RWPE1 (cell line): ENCODE measurements at places on chromosomes 12 and 14.
A peak's percentile ranks its signal among the peaks of the same experiment; 100 is the strongest.

DNA sequence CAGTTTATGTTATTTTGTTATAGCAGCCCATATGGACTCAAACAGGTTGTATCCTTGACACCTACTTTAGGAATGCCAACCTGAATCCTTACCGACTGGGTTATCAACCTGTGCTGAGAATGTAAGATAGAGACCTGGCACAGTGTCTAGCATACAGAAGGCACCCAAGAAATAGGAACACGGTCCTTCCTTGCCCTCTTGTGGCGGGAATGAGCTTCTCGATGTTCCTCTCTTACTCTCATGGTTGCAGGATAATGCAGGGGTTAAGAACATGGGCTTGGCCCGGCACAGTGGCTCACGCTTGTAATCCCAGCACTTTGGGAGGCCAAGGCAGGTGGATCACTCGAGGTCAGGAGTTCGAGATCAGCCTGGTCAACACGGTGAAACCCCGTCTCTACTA, 6.5 kb downstream of the C12orf43 start:
- DNase-seq = peak; percentile 51

DNA sequence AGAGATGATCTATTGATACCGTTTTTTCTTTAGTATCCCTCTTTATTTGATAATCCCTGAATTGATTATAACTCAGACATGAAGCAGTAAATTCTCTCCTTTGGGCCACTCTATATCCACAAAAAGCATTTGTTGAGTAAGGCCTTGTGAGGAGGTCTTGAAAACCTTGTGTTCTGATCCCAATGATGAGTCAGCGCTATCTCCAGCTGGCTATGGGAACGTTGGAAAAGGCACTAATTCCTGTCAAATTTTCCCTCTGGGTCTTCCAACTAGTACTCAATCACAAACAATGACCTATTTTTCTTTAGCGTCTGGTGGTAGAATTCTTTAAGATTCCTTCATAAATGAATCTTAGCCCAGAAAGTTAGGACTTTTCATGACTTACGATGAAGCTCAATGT, 168.4 kb upstream of the LRIG3 start:
- no peak for DNase-seq

- no peak for DNase-seq
Measured at GRCh38 chr14:32939254-32940065, 781 bp downstream of the NPAS3 start.

GRCh38 chr14:102903248-102903888, 19.1 kb upstream of the AMN start:
- DNase-seq = no peak

GRCh38 chr12:62977883-62978282, 42.9 kb upstream of the PPM1H start:
- DNase-seq = no peak

- no peak for DNase-seq
Measured at GRCh38 chr14:54147758-54148157, 191.1 kb upstream of the BMP4 start.

DNA sequence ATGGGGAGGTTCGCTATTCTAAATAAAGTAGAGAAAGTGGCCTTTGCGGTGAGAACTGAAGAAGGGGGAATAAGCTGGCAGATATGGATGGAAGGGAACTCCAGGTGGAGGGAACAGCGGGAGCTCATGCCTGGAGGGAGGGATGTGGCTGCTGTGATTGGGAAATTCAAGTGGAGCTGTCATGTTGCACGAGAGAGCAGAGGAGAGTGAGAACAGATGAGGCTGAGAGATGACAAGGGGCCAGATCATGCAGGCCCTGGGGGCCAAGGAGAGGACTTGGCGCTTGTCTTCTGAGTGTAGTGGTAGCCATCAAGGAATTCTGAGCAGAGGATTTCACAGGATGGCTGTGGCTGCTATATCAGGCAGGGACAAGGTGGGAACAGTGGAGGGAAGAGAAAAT, 35.0 kb downstream of the TGFB3 start:
- no peak for DNase-seq

- no peak for DNase-seq
Measured at GRCh38 chr14:30132196-30132595, 204.5 kb upstream of the PRKD1 start.

DNA sequence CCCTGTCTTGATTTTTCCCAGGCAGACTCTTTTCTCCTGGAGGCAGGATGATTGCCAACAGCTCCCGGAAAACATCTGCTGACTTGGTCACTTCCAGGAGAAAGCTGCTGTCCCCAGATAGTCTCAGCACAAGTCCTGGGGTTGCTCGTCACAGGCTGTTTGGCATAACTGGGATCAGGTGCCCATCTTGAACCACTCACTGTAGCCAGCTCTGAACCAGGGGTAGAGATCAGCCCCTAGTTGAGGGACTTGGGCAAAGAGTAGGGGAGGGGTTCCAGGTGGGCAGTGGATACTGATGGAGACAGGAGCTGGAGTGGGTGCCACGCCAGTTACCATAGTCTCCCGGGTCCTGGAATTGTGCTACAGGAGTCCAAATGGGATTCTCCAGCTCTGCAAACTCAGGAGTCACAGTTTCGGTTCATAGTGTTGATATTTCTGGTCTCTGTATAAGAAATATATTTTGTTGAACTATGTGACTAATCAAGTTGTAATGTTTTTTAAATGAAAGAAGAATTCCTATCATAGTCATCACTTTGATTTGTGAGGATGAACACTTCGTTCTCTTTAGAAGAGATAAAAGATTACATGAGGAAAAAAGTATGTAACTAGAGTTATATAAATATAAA, 1154.5 kb downstream of the AACS start:
- DNase-seq = no peak

GRCh38 chr12:59675461-59675860, 79.6 kb downstream of the SLC16A7 start:
- no peak for DNase-seq

GRCh38 chr14:106395456-106396050, 869.2 kb downstream of the TMEM121 start:
- no peak for DNase-seq

DNA sequence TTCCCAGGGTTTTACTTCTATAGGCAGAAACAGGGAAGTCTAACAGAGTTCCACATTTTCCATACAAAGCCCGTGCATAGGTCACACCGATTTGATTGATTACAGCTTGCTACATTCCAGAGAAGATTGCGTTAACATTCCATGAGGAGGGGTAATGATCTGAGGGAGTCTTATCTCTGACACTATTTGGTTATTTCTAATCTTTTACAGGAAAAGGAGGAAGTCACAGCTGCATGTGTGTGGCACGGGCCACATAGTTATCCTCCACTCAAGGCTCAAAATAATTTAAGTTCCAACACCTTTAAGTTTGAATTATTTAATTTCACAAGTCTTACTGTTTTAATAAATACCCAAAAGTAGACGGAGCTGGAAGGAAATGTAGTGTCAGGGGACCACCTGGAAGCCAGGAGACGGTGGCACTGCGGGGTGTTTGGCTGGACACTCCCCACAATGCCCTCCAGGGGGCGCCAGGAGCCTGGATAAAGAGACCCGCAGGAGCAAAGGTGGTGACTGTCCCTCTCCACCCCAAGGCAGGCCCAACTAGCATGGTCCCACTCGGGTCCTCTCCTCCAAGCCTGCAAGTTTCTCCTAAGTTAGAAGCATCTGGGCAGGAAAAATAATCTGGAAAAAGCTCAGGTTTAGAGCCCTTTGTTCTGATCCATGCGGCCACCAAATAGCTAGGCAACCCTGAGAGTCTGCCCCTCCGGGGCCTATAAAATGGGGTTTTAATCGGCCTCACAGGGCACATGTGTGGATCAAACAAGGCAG, 20.2 kb downstream of the KRT8 start:
- DNase-seq = peak; percentile 69

GRCh38 chr12:87227162-87227561, 802.0 kb downstream of the C12orf50 start:
- DNase-seq = no peak

GRCh38 chr14:61625165-61625564, 70.1 kb upstream of the HIF1A start:
- peak; percentile 12 for DNase-seq

GRCh38 chr12:42798811-42799438, 209.4 kb upstream of the PRICKLE1 start:
- DNase-seq = no peak

GRCh38 chr12:53336181-53336681, at the start of gene SP7:
Gene SP7 (minus strand): TSS chr12:53336354. CDS start chr12:53335646, 708 bp downstream.
- DNase-seq = no peak

- no peak for DNase-seq
Measured at GRCh38 chr14:39374851-39375250, 57.4 kb downstream of the FBXO33 start.

- no peak for DNase-seq
Measured at GRCh38 chr14:101037021-101037817, 133.7 kb upstream of the RTL1 start.

- DNase-seq = no peak
Measured at GRCh38 chr14:54803396-54803795, 99.2 kb downstream of the GCH1 start.

DNA sequence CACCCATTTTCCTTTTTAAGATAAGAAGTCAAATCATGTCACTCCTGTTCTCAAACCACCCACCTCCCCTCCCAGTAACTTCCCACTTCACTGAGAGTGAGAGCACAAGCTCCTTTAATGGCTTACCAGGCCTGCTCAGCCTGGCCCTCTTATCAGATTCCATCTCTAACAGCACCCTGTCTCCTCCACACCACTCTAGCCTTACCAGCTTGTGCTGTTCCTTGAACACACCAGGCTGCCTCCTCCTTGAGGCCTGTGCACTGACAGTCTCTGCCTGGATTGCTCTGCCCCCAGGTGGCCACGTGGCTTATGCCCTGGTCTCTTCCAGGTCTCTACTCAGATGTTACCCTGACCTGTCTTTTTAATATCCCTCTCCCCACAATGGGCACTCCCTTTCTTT, 40.1 kb upstream of the EVL start:
- peak; percentile 35 for DNase-seq

DNA sequence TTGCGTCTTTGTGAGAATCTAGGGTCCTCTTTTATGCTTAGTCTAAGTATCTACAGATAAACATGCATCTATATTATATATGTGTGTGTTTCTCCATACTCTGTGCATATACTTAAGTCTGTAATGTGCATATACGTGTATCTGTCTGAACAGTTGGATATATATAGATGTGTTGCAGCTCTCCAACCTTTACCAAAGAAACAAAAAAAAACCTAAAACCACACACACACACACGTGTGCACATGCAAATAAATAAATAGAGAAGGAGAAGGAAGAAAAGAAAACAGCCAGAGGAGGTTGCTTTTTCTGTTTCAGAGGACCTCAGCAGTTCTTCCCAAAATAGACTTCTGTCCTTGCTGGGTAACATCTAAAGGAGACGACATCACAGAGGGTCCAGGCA, 244.9 kb downstream of the CACNA1C start:
- no peak for DNase-seq

DNA sequence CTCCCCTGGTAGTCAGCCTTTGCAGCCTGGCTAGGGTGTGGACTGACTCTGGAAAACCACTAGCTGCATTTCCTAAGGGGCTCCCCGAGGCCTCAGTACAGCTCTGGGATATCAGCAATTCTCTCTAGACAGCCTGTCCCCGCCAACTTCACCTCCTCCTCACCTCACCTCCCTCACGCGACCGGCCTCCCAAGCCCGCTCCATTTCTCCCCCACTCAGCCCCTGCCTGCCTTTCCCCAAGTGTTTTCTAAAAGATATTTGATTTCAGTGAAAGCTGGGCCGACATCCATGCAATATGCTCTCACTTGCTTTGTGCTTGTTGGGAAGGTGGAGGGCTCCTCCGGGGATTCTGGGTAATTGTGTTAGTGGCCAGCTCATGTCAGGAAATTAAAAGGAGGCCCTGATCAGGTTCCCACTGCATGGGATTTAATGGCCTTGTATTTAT, 91.8 kb downstream of the ESRRB start:
- DNase-seq = no peak

DNA sequence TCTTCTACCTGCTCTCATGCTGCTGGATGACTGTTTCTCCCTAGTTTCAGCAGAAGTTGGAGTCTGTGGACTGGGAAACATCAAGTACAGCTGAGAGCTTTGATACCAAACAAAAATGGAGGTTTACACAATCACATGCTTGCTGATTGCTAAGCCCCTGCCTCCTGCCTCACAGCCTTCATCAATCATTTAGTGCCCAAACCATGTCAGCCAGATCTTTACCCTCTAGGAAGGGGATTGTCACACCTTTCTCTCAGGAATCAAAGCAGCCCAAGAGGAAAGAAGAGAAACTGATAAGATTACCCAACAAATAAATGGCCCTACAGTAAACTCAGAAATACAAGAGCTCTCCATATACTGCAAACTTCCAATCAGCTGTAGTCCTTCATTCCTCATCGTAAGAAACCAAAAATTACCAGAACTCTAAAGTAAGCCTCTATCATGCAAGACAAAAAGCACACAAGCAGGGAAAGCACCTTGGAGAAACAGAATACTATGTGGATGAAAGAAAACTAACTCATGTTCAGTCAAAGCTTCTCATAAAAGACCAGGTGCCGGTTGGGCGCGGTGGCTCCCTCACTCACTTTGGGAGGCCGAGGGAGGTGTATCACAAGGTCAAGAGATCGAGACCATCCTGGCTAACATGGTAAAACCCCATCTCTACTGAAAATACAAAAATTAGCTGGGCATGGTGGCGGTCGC, 63.6 kb upstream of the RESF1 start:
- DNase-seq = no peak

DNA sequence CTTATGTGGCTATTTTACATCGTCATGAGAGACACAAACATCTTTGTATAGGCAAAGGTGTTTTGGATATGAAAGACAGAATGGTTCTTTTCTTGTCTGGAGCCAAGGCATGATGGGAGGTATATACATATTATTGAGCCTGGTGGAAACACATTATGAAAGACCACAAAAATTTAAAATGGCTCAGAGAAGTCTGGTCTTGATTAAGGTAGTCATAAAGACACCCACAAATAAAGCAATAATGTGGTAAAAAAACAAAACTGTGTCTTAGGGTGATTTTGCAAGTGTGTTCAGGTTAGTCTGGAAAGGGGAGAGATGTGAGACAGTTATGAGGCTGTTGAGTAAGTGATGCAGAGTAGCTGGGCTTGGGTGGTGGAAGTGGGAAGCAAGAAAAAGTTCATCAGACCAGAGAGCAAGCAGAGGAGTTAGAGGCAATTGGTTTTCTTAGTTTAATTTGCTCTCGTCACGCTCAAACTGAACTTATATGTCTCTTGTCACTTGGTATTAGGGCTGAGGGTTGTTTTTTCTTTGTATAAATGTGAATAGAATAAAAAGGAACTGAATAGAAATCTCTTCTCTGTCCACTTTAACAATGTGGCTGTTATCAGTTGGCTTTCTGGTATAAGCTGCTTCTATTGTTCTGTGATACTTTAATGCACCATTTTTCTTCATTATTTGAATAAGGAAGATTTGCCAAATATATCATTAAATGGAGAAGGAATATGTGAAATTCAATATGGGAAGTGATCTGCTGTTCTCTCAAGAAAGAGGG, 115.0 kb downstream of the AKAP6 start:
- DNase-seq = no peak

DNA sequence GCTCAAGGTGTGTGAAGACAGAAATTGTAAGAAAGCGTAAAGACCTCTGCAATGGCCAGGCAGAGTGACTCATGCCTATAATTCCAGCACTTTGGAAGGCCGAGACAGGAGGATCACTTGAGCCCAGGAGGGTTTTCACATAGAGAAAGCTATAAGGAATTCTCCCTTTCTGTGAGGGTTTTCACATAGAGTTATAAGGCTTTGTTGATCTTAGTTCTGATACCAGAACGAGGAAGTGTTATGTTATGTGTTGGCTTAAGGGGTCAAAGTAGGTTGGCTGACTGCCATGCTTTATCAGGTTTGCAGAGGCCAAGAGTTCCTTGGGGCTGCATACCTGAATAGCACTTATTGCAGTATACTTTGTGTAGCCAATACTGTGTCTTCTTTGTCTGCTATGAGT, 139.1 kb downstream of the ERC1 start:
- DNase-seq = no peak

GRCh38 chr12:128078301-128078971, 188.5 kb upstream of the TMEM132C start:
- DNase-seq = no peak

GRCh38 chr12:121060149-121061001, 21.3 kb upstream of the OASL start:
- DNase-seq = no peak
